ENCODE measurements at places on chromosomes 1 and 21. TPM values are rescaled to one million over a fixed set of nuclear protein-coding genes. Genes with fewer than 3 reads are reported as not detected.

MRAP gene
- not detected for total RNA-seq

IL19 gene
- total RNA-seq = not detected

BRDT gene
- total RNA-seq = not detected

MMP23B gene
- total RNA-seq = 17.6 TPM

KCNH1 gene
- 0.14 TPM for total RNA-seq

CR1 gene
- not detected for total RNA-seq

FALEC gene
- not detected for total RNA-seq

CLCNKB gene
- 0.09 TPM for total RNA-seq

NPHS2 gene
- not detected for total RNA-seq

RNU11 gene
- not detected for total RNA-seq

IGSF5 gene
- total RNA-seq = 0.59 TPM

MAB21L3 gene
- total RNA-seq = not detected

ZBTB8B gene
- under 0.01 TPM for total RNA-seq
